ENCODE measurements at places on chromosomes 1 and 21.
A peak's percentile ranks its signal among the peaks of the same experiment; 100 is the strongest.

DNA sequence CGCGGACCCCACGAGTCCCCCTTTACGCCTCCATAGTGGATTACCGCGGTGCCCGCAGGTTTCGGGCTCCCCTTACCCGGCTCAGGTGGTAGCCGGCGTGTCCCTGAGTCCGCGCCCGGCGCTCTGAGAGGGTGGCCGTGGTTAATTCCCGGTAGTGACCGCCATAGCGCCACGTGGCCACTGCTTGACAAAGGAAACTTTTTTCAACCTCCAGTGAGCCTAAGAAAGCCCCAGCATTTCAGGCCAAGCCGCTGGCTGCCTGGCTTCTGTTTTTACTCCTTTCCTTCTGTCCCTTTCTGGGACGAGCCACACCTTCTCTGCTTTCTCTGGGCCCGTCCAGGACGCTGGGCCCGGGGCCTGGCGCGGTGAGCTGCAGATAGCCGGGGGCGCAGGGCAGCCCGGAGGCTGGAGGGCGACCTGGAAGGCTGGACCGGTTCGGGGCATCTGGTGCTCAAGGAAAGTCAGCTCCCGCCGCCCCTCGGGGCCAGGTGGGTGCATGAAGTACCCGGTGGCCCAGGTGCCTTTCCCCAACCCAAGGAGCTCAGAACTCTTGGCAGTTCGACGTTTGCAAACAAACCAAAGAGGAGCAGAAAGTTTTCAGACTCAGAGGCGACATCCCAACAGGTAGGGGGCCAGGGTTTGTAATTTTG is 540 bp upstream of the C1orf198 start:
- DNase-seq: no peak

GRCh38 chr1:168483539-168483938 is 60.3 kb downstream of the XCL2 start:
- no peak for DNase-seq

DNA sequence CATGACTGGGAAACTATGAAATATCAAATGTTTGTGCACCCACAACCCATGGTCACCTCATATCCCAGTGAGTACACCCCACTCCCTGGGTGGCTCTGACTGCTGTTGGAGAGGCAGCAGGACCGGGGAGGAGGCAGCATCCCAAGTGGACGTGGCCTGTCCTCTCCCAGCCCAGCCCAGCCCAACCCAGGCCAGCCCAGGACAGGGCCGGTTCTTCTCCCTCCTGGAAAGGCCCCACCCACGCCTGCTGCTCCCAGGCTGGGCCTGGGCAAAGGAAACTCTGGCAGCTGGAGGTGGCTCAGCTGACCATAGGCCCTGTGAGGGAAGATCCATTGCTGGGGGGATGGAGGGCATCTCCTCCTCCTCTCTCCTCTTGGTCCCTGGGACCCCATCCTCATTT is 19.1 kb downstream of the MATN1 start:
- no peak for DNase-seq

DNA sequence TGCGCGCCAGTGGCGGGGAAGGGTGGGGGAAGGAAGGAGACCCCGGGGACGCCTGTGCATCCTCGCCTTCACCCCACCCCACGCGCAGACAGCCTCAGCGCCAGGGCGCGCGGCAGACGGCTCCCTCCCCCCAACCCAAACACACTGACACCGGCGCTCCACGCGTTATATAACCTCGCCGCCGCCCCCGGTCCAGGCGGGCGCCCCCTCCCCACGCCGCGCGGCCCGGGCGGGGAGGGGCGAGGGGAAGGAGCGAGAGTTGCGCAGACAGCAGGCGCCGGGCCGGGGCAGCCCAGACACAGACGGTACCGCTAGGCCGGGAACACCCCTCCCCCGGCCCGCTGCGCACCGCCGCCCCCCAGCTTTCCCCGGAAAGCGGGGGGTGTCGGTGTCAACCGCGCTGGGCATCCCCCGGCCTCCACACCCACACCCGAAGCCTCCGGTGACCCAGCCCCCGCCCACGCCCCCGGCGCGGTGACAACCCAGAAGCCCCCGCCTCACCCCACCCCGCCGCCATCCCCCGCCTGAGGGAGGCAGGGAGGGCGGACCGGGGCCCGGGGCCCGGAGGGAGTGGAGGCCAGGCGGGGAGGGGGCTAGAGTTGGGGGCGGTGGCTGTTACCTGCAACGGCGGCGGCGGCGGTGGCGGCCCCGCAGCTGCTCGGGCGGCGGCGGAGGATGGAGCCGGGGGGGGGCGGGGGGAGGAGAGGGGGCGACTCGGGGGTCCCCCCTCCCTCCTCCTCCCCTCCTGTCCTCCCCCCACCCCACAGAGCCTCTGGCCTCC is 432 bp downstream of the AKT3 start:
- DNase-seq: peak; percentile 54

DNA sequence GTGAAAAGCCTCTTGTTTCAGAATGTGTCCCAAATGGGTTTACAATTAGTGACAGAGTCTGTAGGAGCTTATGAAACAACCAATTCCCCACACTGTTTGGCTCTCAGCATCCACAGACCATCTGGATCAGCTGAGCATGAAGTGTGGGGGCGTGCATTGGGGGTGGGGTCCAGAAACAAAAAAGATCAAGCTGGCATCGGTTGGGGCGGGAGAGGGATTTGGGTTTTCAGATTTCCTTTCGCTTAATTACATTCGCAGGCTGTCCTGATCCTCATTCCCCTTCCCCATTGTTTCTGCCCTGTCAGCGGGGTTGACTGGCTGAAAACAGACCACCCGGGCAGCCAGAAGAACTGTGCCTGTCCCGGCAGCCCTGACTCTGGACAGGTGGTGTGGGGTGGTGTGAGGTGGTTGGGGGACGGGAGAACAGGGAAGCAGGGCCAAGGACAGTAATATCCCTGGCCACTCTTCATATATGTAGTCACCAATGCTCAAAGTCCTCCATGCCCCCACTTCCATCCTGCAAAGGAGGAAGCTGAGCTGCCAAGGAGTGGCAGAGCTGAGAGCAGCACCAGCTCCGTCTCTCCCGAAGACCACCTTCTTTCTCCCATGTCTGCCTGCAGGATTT is 92.0 kb downstream of the IER5 start:
- no peak for DNase-seq

DNA sequence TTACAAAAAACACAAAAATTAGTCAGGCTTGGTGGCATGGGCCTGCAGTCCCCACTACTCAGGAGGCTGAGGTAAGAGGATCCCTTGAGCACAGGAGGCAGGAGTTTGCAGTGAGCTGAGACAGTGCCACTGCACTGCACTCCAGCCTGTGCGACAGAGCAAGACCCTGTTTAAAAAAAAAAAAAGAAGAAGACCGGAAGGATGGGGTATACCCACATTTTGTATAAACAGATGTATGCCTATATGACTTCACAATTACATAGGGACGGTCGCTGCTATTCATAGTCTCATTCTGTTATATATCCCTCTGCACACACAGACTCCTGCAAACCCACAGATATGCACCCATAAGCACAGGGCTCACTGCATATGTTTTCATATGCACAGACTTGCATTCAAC is 12.7 kb downstream of the LCK start:
- no peak for DNase-seq

DNA sequence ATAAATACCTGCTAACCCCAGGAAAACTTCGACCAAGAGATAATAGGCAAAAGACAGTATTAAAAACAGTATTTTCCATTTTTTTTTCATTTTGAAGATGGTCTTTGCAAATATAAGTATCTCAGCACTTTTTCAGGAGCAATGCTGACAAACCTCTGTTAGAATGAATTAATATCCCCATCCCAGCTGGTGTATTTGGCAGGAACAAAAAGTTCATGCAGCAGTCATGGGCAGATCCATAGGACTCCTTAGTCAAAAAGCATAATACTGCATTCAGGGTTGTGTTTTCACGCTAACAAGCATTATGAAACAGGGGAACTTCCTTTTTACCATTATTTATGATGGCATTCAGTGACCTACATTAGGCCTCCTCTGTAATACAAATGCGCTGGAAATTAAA is 344.0 kb downstream of the ST6GALNAC3 start:
- DNase-seq: peak; percentile 42

- no peak for DNase-seq
Measured at GRCh38 chr1:86394416-86394815, 1.7 kb downstream of the ODF2L start.

DNA sequence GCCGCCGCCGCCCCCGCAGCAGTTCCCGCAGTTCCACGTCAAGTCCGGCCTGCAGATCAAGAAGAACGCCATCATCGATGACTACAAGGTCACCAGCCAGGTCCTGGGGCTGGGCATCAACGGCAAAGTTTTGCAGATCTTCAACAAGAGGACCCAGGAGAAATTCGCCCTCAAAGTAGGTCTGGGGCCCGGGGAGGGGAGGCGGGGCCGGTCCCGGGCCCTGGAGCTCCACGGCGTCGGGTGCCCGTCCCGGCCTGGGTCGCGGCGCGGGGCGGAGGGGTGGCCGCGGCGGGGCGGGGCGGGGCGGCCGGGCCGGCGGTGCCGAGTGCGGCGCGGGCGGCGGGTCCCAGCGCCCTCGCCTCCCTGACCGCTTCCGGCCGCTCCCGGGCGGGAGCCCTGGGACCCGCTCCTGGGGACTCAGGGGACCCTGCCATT is 646 bp downstream of the MAPKAPK2 start:
- DNase-seq: no peak

DNA sequence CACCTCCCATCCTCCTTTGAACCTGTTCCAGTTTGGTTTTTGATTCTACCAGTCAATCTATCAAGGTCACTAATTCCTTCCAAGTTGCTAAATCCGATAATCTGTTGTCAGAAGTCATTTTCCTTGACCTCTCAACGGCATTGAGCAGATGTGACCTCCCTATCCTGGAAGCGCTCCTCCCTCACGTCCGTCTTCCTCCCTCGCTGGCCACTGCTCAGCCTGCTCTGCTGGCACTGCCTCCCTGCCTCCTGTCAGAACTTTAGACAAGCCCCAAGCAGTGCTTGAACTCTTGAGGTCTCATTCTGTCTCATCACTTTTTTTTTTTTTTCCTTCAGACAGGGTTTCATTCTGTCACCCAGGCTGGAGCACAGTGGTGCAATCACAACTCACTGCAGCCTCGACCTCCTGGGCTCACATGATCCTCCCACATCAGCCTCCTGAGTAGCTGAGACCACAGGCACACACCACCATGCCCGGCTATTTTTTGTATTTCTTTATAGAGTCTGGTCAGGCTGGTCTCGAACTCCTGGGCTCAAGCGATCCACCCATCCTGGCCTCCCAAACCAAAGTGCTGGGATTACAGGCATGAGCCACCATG is 4.4 kb upstream of the ACOT7 start:
- no peak for DNase-seq

DNA sequence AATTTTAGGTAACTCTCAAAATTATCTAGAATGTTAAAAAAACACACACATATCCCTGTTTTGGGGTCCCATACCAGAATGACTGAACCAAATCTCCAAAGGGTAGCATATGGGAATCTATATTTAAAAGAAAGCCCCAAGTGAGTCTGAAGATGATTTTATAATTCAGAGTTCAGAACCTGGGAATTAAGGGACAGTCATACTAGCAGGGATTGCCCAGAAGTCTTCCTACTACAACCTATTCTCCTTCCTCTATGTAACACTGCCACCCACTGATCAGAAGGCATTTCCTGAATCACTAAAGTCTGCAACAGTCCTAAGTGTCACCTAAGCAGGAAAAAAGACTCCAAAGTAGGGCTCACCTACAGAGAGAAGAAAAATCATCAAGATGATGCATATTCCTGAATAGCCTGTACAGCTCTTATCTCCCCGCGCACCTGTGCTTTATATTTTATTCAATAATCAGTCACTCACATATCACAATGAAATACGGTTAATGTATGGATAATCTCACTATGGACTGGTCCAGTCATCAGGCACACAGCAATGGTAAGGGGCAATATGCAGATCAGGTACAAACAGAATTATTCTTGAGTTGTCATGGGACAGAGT is 4.9 kb downstream of the RGS1 start:
- DNase-seq: no peak

DNA sequence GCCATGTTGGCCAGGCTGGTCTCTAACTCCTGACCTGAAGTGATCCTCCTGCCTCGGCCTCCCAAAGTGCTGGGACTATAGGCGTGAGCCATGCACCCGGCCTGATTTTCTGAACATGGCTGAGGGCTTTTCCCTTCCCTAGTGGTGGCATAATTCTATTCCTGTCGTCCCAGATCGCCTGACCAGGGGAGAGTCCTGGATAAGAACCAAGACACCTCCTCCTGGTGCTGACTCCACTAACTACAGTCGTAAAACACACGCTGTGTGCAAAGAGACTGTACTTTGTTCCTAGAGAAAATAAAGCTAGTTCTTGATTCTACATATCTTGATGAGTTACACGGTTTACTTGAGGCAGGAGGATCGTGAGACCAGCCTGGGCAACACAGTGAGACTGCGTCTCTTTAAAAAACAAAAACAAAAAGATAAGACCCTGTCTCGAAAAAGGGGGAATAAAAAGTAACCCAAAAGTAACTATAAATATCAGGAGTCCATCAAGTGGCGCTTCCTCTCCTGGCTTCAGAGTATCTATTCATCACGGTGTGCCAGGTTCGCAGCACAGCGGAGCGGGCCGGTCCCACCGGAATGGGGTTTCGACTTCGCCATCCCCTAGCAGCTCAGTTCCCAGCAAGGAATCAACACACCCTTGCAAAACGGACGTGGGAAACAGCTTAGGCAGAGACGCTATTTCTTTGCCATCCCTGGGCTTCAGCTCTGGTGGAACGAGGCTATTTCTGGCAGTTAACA is 973 bp downstream of the SDF4 start:
- no peak for DNase-seq

DNA sequence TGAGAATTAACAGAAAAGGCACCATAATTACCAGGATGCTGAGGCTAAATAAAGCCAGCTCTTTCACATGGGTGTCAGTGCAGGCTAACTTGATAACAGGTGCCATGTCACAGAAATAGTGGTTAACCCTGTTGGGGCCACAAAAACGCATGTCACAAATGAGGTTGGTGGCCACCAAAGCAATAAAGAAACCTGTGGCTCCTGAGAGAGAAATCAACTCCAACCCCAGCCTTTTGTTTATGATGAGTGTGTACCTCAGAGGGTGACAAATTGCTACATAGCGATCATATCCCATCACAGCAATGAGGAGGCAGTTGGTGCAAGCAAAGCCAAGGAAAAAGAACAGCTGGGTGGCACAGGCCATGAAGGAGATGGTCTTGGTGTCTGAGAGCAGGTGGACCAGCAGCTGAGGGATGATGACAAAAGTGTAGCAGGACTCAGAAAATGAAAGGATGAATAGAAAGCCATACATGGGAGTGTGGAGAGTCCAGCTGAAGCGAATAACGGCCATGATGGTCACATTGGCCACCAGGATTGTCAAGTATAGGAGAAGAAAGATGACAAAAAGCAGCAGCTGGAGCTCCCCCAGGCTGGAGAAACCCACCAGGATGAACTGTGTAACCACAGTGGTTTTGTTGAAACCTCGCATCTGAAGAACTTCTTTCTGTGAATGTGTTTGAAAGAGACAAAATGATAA is at the start of gene OR10T2:
TSS of gene OR10T2 (minus strand) at position 649 of the 697 bp plus-strand sequence. CDS start at position 649, 0 bp downstream.
- no peak for DNase-seq

All from right lung (tissue), 10 donors.